ENCODE measurements at places on chromosomes 11 and 22. TPM values are rescaled to one million over a fixed set of nuclear protein-coding genes. Genes with fewer than 3 reads are reported as not detected.

CACNA1I gene
- total RNA-seq, result not detected

POU2AF3 gene
- total RNA-seq, result 4.9 TPM

OR8G5 gene
- total RNA-seq, result not detected

SCGB2A2 gene
- total RNA-seq, result not detected

PDE3B gene
- total RNA-seq, result 19.6 TPM

DNA sequence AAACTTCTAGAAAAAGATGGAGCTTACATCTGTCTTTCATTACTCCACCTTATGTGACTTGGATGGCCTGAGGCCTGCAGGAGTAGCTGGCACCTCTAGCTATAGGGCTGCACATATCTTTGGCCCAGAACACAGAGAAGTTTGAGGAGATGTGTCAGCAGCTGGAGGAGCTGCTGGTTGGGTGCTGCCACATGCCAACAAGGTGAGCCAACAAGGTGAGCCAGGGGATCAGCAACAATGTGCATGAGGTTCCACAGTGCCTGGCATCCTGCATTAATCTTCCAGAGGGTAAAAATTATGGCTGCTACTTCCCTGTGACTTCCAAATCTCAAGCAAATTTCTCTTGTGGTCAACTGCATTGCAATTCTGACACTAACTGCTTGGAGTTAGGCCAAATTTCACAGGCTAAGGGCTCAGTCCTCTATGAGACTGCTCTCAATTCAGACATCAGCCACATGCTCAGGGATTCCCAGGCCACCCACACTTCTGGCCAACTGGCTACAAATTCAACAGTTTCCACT lies 16.0 kb downstream of the RBM7 start:
- DNase-seq, result no peak

GRCh38 chr22:42821386-42821785 lies 35.7 kb downstream of the ARFGAP3 start:
- no peak for DNase-seq

GRCh38 chr11:31809541-31809856 lies 1.6 kb downstream of the PAX6 start:
- no peak for DNase-seq

DNA sequence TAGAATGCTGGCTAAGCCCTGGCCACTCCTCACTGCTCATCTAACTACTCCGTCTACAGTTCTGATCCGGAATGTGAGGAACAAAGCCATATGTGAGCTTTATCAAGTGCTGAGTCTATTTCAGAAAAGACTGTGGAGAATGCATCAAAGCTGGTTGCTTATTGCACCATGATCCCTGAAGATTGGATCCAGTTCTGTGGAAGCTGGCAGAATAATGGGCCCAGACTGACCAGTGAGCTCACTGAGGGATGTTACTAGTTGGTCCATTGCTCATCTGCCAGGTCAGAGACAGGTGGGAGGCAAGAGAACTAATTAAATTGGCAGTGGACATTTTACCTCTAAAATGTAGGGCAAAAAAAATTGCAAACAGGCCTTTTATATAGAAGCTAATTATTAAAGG lies 681.3 kb downstream of the NTM start:
- no peak for DNase-seq

DNA sequence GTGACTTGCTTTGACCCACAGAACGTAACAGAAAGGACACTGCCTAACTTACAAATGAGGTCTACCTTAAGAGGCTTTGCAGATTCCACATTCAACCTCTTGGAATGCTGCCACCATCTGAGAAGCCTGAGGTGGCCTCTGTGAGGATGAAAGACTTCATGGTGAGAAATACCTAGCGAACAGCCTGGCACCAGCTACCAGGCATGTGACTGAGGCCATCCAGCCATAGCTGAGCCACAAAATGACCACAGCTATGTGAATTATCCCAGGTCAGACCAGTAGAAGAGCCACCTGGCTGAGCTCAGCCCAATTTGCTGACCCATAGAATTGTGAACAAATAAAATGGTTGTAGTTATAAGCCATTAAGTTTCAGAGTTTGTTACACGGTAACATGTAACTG lies 37.5 kb downstream of the PPARA start:
- no peak for DNase-seq

DNA sequence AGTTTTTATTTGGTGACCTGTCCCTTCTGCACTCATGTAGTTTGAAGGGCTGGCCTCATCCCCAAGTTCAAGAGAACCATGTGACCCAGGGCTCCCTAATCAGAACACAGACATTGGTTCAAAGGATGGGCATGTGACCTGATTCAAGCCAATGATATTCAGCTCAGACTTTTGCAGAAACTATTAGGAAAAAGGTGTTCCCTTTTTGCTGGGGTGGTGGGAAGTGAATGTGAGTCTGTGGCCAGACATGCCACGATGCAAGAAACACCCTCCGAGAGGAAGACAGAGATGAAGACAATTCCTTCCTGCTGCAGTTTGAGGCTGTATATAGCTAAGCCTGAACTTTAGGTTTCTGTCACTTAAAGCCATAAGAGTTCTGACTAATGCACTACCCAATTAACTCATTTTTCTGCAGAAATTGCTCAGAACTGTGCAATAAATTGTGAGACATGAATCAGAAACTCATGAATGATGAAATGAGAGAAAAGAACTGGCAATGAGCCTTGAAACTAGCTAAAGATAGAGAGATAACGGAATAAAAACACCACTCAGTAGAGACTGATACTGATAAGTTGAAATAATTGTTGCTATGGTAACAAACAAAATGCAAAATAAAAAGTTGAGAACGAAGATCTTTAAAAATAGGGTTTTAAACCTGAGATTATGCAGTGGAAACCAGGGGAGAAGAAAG lies 9.2 kb upstream of the MAPK1 start:
- DNase-seq, result no peak

GRCh38 chr22:28207281-28208030 lies 288.4 kb upstream of the PITPNB start:
- DNase-seq, result no peak
